Panc1 (cell line): ENCODE measurements at places on chromosomes 5 and 9.

DNA sequence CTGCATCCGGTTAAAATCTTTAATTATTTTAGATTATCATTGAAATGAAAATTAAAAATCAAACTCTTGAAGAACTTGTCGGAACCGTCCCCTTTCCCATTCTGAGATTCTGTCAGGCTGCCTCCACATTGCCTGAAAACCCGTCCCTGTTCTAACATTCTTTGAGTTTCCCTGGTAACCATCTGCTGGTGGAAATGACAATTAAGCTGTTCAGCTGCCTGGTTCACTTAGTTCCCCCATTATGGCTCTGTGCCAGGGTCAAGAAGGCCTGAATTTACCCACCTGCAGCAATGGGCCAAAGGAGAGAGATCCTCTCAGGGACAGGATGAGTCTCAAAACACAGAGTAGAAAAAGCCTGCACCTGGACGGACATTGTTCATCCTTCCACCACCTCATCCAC is 11.8 kb upstream of the TCOF1 start:
- no peak for DNase-seq

- DNase-seq, result no peak
These were observed 43.4 kb upstream of the PCSK5 start for GRCh38 chr9:75847085-75847484.

DNA sequence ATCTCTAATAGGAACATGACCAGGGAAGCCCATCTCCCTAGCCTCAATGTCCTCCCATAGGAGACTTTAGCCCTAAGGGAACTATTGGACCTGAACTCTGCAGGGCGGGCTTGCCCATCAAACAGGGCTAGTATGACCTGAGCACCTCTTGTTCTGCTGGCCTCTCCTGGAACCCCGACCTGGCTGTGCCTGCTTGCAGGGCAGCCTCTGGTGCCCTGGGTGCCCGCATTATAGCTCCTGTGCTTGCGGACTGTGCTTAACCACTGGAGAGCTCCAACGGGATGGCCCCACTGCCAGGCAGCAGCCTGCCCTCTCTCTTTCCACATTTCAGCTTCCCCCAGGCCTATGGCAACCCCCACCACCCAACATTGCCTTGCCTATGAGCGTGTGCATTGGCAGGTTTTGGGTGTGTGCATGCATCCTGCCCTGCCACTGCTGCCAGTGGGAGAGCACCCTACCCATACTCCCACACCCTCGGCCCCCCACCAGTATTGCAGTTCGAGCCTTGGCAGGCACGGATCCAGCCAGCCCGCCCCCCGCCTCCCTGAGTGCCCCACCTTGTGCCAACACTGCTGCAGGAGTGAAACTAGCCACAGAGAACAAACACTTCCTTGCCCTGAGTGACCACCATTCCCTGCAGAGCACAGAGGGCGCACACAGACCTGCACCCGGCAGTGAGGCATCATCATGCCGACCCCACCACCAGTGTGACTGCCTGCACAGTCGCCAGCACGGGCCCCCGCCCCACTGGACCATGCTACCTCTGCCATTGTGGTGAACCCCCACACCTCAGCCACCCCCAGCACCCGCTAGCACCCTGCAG is 1123.8 kb upstream of the CDH6 start:
- DNase-seq, result no peak

- no peak for DNase-seq
These were observed 536.0 kb downstream of the GABRG2 start for GRCh38 chr5:162603443-162604070.

DNA sequence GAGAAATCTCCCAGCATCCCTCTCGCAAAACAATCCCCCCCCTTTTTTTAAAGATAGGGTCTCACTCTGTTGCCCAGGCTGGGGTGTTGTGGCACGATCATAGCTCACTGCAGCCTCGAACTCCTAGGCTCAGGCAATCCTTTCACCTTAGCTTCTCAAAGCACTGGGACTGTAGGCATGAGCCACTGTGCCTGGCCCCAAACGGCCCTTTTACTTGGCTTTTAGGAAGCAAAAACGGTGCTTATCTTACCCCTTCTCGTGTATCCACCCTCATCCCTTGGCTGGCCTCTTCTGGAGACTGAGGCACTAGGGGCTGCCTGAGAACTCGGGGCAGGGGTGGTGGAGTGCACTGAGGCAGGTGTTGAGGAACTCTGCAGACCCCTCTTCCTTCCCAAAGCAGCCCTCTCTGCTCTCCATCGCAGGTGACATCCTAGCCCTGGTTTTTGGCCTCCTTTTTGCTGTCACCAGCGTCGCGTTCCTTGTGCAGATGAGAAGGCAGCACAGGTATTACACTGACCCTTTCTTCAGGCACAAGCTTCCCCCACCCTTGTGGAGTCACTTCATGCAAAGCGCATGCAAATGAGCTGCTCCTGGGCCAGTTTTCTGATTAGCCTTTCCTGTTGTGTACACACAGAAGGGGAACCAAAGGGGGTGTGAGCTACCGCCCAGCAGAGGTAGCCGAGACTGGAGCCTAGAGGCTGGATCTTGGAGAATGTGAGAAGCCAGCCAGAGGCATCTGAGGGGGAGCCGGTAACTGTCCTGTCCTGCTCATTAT is 6.8 kb downstream of the CA9 start:
- DNase-seq, result no peak

DNA sequence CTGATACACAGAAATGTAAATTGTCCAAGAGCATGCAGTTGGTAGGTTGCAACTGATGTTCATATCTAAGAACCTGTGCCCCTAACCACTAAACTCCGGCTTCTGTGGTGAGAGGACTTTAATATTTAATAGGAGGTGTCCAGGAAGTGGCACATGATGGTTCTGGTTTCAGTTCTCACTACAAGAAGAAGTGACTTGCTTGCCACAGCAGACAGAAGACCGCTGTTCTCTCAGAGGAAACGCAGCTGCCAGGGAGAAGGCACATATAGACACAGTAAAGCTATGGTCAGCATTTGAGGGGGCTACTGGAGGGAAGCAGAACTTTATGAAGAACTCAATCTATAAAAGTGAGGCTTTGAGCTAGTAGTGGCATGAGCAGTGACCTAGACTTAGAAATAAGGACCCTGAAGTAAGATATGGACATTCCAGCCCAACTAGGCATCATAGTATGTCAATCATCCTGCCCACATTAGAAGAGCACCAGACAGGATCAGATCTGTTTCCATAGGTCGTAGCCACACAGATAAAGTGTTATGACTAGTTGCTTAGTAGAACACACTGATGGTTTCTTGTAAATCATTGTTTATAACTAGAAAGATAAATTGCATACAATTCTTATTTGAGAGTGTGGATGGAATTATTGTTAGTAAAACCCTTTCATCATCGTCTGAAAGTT is 36.4 kb upstream of the DAB2 start:
- DNase-seq, result no peak

DNA sequence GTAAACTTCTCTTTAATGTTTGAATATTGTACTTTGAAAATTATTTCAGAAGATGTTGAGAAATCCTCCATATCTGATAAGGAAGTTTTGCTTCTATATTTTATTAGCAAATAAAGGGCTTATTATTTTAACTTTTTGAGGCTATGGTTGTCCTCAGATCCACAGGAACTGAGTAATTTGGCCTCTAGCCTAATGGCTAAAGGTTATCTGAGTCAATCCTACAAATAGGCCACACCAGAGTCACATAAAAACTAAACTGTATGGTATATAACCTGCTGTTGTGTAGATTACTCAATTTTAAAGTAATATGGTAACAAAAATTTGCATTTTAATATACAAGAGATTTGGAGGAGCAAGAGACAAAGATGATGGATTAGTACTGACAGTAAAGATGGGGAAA is 549.2 kb upstream of the GRAMD2B start:
- DNase-seq, result no peak
